GF-D8 (cell line): ENCODE measurements at places on chromosomes 6 and 20.

GRCh38 chr6:166441325-166442078, 58.8 kb upstream of the MPC1 start:
- no peak for DNase-seq

- no peak for DNase-seq
Measured at GRCh38 chr20:51419646-51420045, 122.9 kb downstream of the NFATC2 start.

GRCh38 chr20:25487975-25488374, 80.5 kb downstream of the GINS1 start:
- no peak for DNase-seq

DNA sequence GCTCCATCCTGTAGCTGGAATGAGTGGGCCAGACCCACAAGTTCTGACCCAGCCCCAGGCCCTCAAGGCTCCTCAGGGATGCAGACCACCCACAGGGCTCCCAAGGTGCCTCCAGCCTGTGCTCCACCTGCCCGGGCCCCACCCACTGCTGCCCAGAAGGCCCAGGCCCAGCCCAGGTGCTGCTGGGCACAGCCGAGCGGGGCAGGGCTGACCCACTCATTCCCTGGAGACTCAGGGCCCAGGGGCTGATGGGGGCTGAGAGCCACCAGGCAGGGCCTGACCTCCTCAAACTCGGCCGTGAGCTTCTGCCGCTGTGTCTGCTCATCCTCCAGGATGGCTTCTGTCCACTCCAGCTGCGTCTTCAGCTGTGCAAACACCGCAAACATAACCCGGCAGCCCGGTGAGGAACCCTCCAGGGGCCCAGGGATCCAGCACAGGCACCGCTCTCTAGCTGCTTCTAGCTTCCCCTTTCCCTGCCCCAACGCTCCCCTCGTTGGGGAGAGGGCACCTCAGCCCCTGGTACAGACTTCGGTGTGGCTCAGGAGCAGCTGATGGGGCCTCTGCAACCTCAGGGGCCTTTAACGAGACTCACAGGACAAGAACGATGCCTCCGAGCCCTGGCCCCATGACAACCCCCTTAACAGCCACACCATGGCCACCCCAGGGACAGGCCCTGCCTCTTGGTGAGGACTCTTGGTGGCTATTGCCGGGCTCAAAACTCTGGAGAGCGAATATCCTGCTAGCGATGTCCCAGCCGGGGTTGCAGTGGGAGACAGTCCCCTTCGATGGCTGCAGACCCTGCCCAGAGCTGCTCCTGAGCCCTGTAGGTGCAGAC, 46.0 kb downstream of the DSTN start:
- DNase-seq: no peak

DNA sequence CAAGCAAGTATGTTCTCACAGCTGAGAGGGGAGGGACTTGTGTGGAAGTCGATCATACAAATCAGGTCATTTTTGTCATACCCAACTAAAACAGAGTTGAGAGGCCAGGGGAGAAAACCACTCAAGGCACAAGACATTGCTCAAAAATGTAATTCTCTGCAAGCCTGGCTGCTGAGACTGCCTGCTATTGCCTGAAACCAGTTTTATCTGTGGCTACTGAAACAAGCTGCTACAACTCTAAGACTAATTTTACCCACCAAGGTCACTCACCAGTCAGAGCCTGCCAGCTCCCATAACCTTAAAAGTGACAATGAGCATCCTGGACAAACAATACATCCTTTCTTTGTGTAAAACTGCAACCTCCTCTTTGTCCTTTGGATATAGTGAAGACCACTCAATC, 54.1 kb upstream of the CST7 start:
- DNase-seq: no peak
